ENCODE measurements at places on chromosomes 16 and 17.

GRCh38 chr16:20243731-20244281 is 83.5 kb downstream of the GP2 start:
- DNase-seq: no peak

- DNase-seq: no peak
Observed at GRCh38 chr17:38591759-38592241, 14.0 kb downstream of the SRCIN1 start.

DNA sequence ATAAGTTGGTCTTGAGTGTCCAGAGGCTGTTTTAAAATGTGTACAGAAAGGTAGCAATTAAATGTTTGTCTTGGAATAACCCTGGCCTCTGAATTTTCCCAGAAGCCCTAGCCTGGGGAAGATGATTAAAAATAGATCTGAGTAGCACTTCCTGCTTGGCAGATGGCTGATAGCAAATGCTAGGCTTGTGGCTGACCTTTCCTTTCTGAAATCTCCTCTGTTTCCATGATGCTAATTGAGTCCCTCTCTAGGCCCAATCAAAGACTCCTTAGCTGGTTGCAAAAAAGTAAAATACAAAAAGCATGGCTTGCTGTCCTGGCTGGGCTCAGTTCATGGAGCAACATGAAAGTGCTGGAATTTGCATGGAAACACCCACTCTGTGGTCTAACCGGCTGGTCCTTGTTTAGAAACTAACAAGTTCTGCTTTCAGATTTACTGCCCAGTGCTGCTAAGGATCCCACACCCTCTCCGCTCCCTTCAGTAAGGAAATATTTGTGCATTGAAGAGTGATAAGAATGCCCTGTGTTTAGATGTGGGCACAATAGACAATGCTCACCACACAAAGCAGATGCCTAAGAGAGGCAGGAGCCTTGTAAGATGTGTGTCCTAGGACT is 40.8 kb downstream of the YPEL2 start:
- no peak for DNase-seq

GRCh38 chr16:1789643-1790045 is 3.9 kb downstream of the IGFALS start:
- DNase-seq: no peak

- DNase-seq: no peak
Observed at GRCh38 chr17:44610871-44611270, 45.4 kb upstream of the MEIOC start.

- no peak for DNase-seq
Observed at GRCh38 chr16:86874141-86874540, 295.8 kb downstream of the FOXL1 start.

DNA sequence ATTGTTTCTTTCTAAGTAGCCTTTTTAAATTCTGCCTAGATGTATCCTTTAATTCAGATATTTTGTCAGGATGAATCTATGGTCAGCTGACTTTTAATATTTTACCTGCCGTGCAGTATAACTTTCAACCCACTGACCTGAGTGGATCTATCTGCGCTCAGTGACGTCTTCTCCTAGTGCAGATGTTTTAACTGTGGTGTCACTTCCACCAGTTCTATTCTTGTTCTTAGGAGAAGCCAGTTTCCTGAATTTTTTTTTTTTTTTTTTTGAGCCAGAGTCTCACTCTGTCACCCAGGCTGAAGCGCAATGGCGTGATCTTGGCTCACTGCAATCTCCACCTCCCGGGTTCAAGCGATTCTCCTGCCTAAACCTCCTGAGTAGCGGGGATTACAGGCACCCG is 5.0 kb upstream of the TM4SF5 start:
- no peak for DNase-seq

- no peak for DNase-seq
Observed at GRCh38 chr17:14805348-14805747, 459.8 kb downstream of the PMP22 start.

- DNase-seq: no peak
Observed at GRCh38 chr17:67232441-67232840, 12.6 kb downstream of the HELZ start.

DNA sequence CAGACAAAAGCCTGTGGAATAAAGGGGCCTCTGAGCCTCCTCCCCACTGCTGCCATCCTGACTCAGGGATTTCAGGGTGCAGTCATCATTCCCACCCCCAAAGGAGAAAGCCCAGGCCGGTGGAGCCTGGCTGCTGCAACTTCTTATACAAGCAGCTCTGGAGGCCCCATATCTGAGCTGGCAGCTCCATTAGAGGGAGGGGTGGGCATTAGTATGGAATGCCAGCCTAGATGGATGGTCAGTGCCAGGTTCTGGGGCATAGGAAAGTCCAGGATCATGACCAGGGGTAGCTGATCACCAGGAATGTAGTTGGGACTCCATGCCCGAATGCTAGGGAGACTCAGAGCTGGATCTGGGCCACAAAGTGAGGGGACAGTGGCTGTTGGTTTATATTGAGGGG is 581.0 kb downstream of the KCNJ18 start:
- no peak for DNase-seq

DNA sequence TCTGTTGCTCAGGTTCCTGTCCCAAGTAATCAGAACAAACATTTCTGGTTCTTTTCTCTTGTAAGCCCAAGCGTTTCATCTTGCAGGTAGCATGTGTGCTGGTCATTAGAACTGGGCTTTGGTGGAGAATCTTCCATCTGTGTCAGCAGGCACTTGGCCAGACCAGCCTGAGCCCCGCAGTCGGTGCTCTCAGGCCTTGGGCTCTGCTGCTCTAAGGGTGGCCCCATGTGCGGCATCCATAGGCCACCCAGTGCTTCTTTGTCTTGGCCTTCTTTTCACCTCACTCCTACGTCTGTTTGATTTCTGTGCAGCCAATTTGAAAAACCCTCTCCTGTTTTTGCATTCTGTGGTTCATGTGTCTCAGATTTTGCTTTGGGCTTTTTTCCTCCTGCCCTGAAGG is 51.6 kb downstream of the PLD6 start:
- DNase-seq: no peak

DNA sequence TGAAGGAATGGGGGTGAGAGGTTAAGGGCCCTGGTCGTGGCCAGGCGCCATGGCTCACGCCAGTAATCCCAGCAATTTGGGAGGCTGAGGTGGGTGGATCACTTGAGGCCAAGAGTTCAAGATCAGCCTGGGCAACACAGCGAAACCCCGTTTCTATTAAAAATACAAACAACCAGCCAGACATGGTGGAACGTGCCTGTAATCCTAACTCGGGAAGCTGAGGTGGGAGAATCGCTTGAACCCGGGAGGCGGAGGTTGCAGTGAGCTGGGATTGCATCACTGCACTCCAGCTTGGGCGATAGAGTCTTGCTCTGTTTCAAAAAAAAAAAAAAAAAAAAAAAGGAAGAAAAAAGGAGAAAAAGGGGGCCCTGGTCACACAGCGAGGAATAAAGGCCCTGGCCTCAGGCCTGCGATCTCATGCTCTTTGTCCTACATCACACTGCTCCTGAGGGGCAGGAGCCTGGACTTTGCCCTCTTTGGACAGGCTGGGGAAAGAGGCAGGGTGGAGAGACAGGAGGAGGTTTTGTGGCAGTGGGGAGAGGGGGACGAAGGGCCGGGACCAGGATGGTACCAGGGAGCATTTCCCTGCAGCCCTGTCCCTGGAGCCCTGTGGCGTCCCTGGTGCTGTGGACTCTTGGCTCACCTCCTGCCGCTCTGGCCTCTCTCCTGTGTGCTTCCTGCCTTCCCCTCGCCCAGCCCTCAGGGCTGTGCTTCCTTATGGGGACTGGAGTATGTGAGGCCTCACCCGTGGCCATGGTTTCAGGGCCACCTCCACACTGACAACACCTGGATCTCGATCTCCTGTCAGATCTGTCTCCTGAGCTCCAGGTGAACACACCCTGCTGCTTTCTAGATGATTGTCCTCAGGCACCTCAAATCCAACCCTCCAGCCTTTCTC is 19.7 kb upstream of the SLC25A19 start:
- DNase-seq: no peak

DNA sequence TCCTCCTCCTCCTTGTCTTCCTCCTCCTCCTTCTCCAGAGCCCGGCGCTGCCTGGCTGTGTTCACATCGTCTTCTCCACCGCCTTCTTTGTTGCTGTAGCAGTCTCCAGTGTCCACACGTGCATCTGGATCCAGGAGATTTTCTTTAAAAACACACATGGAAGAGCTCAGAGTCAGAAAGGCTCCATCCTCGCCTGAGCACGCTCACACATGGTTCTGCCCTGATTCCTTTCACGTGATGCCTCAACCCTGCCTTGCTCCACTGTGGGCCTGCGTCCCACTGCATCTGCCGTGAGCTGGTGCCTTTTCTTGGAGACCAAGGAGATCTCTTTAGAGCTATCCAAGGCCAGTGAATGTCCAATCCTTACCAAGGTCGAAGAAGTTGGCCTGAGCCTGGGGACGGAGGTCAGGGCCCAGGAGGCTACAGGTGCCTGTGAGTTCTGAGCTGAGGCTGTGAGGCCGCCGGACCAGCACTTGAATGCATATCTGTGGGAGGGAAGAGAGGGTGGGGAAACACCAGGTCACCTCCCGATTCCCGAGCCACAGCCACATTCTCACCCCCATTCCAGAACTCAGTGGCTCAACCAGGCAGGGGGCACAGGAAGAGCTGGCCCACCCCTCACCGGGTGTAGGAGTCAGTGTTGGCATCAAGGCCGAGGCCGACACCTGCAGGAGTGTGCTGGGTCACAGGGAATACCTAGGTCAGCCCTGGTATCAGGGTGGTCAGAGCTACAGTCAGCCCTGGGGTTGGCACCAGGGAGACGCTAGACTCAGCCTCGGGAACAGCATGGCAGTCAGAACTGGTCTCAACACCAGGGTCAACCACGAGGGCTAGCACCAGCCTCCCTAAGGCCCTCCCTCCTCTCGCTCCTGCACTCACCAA is 37.6 kb downstream of the HASPIN start:
- no peak for DNase-seq

DNA sequence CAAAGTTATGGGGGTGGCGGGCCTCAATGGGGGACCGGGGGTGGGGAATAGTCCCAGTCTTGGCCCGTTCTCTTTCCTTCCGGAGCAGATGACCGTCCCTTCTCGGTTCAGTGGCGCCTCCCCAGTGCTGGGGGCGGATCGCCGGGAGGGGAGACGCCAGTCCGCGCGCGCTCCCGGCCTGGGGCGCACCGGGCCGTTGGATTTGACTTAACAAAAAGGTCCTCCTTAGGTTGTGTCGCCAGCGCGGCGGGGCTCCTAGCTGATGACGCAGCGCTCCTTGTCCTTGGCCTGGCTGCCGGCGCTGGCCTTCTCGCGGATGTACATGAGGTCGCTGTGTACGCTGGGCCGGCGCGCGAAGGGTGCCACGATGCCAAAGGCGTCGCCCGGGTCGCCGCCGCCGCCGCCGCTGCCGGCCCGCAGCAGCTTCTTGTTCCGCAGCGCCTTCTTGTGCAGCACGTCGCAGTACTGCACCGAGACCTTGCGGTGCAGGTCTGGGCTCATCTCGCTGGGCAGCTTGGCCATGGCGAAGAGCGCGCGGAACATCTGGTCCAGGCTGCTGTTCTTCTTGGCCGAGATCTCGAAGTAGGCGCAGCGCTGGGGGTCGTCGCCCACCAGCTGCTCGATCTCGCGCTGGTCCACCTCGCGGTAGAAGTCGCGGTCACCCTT is 1.2 kb downstream of the RASD1 start:
- no peak for DNase-seq

DNA sequence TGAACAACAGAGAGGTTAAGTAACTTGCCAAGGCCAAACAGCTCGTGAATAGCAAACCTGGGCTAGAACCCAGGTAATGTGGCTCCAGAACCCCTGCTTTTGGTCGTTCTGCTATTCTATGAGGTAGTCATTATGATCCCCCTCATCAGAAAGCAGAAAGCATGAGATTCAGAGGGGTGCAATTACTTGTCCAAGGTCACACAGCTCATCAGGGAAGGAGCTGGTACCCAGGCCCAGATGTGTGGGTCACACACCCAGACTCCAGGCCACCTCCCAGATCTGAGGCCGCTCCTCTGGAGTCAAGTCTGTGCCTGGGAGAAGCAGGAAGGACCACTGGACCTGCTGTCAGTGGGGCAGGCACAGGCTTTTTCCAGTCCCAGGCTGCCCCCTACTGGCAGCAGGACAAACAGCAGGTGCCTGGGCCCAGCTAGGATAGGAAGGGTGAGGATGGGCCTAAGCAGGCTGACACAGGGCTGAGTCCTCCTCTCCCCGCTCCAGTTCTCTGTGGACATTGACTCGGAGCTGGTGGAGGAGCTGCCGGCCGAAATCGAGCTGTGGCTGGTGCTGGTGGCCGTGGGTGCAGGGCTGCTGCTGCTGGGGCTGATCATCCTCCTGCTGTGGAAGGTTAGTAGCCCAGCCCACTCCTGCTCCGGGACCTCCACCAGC is 7.8 kb upstream of the PDK2 start:
- peak; percentile 43 for DNase-seq

- peak; percentile 54 for DNase-seq
Observed at GRCh38 chr17:83103200-83103942, 24.0 kb downstream of the METRNL start.

- no peak for DNase-seq
Observed at GRCh38 chr16:869823-870641, 69.5 kb upstream of the GNG13 start.

GRCh38 chr17:4728124-4728523 is 3.1 kb upstream of the MED11 start:
- DNase-seq: no peak

DNA sequence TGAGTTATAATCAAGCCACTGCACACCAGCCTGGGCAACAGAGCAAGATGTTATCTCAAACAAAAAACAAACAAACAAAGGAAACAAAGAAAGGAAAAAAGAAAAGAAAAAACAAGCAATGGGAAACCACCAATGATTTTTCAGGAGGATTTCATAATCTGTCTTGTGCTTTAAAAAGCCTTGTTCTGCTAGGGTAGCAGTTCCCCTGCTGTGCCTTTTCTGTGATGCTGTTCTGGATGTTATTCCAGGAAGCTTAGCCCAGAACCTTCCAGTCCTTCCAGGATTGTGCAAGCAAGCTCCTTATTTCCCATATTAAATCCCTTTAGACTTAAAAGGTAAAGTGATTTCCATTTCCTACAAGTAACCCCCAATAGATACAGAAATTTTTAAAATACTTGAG is 171.1 kb downstream of the ABCC12 start:
- no peak for DNase-seq

GRCh38 chr17:75457047-75457654 is 716 bp downstream of the TMEM94 start:
- no peak for DNase-seq

- no peak for DNase-seq
Observed at GRCh38 chr17:59785091-59785799, 77.8 kb downstream of the VMP1 start.
